Activated naive CD4-positive, alpha-beta T cell treated with Interleukin-2 at 50 U/mL for 16 hours (primary cell): ENCODE measurements at places on chromosomes 16 and 17.

GRCh38 chr17:2789700-2790099 lies 6.5 kb upstream of the RAP1GAP2 start:
- DNase-seq = no peak

GRCh38 chr17:60586288-60586974 lies 13.6 kb upstream of the PPM1D start:
- no peak for DNase-seq

GRCh38 chr16:53357955-53358354 lies 76.3 kb upstream of the RBL2 start:
- DNase-seq = no peak

GRCh38 chr16:3065069-3065741 lies at the start of gene IL32:
TSS of gene IL32 (plus strand) at chr16:3065640. CDS start at chr16:3065812, 172 bp downstream.
- peak; percentile 80 for DNase-seq

- no peak for DNase-seq
Observed at GRCh38 chr16:65988024-65988595, 378.4 kb upstream of the CDH5 start.

- DNase-seq = no peak
Observed at GRCh38 chr16:15746332-15746731, 96.3 kb downstream of the NDE1 start.

DNA sequence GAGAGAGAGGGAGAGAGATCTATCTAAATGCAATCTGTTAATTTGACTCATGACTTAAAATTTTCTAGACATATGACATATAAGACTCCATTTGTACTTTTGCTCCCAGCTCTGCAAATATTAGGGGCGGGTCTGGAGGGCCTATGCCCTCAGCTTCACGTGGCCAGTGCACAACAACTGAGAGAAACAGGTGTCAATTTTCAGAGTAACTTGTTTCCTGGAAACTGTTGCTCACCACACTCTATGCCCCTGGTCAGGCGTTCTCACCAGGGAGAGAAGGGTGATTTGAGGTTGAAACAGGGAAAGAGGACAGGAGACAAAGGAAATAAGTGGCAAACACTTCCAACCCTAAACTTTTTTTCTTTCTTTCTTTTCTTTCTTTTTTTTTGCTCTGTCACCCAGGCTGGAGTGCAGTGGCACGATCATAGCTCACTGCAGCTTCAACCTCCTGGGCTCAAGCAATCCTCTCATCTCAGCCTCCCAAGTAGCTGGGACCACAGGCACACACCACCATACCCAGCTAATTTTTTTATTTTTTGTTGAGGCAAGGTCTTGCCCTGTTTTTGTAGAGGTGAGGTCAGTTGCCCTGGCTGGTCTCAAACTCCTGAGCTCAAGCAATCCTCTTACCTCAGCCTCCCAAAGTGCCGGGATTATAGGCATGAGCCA lies 270.0 kb downstream of the SLC39A11 start:
- no peak for DNase-seq

- peak; percentile 59 for DNase-seq
Observed at GRCh38 chr17:7951143-7951792, 19.3 kb downstream of the CNTROB start.

DNA sequence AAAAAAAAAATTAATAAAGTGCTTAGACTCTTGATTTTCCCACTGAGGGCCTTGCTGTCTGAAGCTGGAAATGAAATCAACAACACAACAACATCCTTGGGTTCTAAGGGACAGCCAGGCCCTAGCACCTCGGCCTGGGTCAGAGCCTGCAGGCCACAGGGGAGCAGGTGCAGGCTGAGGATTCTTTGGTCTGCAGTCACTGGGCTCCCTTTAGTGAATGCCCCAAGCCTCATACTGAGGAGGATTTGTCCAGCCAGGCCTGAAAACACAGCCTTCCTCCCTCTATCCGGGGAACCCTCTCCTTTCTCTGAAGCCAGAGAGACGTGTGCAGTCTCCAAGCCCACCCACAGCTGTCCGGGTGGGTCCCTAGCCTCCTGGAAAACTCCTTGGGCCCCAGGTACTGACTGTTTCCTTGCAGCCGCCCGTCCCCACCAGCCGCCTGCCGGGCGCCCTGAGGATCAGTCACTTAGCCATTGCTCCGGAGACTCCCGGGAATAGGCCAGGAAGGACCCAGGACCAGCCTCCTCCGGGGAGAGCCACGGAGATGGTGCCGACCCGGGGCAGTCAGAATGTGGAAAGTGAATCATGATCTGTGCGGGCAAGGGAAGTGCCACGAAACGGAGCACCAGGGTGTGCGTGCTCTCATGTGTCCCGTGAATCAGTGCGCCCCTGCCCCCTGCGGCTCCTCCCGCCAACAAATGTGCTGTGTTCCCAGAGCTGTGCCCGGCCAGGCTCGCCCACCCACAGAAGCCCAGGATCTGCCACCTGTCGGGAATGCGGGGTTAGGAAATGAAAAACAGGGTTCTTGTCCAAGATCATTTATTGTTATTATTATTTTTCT lies 91.0 kb downstream of the RTN4RL1 start:
- no peak for DNase-seq
